Activated CD8-positive, alpha-beta memory T cell treated with anti-CD3 and anti-CD28 coated beads for 48 hours (primary cell): ENCODE measurements at places on chromosomes 4 and X.

GRCh38 chrX:136447308-136447707 is 40.4 kb upstream of the BRS3 start:
- DNase-seq = no peak

DNA sequence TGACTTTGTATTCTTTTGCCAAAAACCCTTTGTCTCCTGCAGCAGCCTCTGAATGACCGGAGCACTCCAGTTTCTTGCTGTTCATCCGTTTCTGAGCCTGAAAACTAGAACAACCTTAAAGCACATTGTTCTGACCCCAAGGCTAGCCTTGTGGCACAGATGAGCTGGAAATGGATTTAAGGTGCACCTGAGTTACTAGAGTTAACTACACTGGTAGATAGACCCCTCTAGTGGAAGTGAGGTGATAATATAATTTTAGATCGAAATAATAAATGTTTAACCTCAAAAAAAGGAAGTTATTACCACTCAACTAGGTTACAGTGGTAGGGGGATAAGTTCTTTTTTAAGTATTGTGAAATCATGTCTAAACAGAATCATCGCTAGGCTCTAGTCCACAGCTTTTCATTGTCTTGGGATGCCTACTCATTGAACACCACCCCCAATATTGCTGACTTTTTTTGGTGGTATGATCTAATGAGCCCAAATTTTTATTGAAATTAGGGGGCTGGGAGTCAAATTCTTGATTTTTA is 2.7 kb downstream of the PLS3 start:
- no peak for DNase-seq

GRCh38 chrX:30533266-30533665 is 44.3 kb downstream of the TASL start:
- DNase-seq = no peak

DNA sequence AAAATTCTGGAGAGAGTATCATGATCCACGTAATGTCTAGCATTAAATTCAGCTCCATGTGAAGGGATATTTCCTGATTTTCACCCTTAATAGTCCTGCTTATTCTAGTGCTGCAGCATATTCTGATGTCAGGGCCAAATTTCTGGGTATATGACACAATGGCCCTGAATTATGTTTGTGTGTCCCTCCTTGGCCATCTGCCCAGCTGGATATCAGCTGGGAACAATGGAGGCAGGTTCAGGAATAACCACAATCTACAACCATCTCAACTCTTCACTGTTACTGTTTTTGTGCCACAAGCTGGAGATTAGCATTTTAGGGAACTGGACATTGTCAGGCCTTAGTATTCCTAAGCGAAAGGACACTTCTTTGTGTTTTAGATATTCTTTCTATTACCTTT is 3.5 kb downstream of the GLRB start:
- DNase-seq = no peak
